Renal cortical epithelial cell (primary cell): ENCODE measurements at places on chromosomes 7 and 10.

DNA sequence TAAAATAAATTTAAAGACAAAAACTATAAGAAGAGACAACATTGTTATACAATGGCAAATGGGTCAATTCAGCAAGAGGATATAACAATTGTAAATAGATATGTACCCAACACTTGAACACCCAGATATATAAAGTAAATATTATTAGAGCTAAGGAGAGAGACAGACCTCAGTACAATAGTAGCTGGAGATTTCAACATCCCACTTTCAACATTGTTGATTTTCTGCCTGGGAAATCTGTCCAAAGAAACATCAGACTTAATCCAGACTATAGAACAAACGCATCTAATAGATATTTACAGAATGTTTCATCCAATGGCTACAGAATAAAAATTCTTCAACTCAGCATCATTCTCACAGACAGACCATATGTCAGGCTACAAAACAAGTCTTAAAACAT is 256.1 kb downstream of the GRM8 start:
- no peak for DNase-seq

DNA sequence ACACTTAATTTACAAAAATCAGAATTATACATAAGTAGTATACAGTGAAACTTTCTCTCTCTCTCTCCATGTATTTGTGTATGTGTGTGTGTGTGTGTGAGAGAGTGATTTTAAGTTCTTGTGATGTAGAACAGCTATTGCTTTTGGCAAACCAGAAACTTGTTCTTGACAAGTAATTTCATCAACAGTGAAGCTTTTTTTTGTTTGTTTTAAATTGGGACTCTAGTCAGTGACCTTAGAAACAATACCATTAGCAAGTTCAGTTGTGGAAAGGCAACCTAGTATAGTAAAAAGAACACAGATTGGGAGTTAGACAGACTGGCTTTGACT is 319.1 kb downstream of the PTEN start:
- no peak for DNase-seq

- peak; percentile 23 for DNase-seq
Measured at GRCh38 chr10:108970016-108970415, 953.3 kb downstream of the XPNPEP1 start.

GRCh38 chr7:141410353-141411000 is 140.7 kb upstream of the AGK start:
- DNase-seq = no peak

DNA sequence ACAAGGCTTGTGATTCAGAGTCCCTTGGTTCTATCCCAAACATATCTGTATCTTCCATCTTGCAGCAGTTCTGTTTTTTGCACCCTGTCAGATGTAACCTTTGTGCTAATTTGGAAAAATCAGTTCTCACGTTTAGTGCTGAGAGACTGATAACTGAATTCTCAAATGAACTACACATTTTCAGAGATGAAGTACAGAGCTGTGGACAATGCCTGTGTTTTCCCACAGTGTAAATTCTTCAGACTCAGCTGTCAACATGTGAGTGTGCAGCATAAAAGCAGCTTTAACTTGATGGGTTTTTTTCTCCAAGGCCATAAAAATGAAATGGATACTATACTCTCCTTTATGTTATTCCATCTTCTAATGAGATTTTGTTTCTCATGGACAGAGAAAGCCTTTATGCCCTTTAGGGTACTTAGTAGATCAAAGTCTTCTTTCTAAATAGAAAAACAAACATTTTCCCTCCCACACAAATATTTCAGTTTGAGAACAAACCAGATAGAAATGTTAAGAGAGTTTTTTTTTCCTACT is 150.9 kb downstream of the SEMA3A start:
- peak; percentile 49 for DNase-seq

DNA sequence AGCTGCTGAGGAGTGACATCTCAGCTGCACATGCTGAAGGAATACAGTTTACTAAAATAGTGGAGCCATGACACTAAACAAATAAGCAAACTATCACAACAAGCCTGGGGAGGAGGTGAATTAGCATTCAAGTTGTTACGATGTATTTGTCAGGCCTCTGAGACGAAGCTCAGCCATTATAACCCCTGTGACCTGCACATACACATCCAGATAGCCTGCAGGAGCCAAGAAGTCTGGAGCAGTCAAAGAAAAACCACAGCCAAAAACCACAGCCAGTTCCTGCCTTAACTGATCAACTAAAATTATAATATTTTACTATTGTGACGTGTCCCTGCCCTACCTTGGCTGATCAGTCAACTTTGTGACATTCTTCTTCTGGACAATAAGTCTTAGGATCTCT is 68.6 kb downstream of the NSUN6 start:
- no peak for DNase-seq

GRCh38 chr10:53489335-53490182 is 717.0 kb upstream of the MBL2 start:
- DNase-seq = no peak
